ENCODE measurements at places on chromosomes 3 and 15.

- DNase-seq = no peak
These were observed 1.7 kb downstream of the CHDH start for GRCh38 chr3:53844262-53845102.

GRCh38 chr3:111517801-111518200, 24.2 kb upstream of the CD96 start:
- DNase-seq = no peak

- no peak for DNase-seq
These were observed 12.4 kb downstream of the AMIGO3 start for GRCh38 chr3:49707113-49707480.

DNA sequence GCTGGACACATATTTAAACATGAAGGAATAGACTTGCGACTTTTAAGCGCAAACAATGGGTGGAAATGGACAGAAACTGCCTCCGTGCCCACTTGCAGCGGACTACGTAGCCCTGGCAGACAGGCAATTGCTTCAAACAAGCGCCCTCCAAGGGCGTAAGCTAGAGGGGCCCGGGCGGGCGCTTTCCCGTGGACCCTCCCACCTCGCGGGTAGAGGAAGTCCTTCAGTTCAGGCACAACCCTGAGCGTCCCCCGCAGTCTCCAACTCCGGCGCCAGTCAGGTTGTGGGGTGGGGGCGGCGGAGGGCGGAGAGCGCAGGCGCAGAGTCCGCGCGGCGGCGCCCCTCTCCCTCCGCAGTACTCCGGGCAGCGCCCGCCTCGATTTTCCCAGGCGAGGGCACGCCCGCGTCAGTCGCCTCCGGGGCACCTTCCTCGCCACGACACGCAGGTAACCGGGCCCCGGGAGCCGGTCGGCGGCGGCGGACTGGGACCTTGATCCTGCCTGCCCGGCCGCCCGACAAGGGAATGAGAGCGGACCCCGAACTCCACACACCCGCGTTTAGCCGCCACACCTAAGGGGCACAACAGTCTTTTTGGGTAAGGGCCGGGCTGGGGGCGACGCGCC, at the start of gene SLC35G2:
Gene SLC35G2 (plus strand): TSS at position 358 of the 623 bp plus-strand sequence. CDS start 35,335 bp downstream, outside the sequence.
- peak; percentile 62 for DNase-seq

DNA sequence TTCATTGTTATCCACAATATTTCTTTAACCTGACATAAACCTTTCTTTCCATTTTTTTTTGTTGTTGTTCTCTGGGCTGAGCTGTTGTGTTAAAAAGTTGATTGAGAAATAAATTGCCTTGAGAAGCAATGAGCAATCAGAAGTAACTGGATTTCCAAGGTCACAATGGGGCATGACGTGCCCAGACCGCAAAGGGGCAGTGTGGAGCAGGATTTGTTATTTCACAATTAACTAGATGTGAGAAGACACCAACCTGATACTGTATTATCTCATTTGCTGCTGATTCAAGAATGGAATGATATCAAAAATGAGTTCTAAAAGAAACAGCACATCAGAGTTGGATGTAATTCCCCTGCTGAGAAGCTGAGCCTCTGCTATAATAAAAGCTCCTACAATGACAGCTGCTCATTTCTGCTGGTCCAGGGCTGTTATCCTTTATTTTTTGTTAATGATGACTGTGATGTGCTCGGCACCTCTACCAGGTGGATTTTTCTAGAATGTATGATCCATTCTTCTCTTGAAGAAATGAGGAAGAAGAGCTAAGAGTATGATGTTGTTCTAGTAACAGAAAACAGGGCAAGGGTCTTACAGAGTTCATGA, 28.1 kb downstream of the CPNE4 start:
- DNase-seq = peak; percentile 38

DNA sequence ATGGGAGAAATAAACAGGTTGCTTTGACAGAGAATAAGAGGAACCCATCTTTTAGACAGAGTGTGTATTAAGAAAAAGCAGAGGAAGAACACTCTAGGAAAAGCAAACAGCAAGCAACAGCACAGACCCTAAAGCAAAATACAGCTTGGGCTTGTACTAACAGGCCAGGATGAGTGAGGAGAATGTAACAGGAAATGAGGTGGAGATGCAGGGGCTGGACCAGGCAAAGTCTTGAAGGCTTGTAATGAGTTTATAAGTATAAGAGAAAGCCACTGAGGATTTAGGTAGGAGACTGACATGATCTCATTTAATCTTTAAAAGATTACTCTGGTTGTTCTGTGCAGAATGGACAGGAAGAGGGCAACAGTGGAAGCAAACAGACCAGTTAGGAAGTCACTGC, 4.9 kb downstream of the UBR1 start:
- DNase-seq = no peak

GRCh38 chr3:55824406-55824805, 337.3 kb upstream of the WNT5A start:
- DNase-seq = no peak

- DNase-seq = no peak
These were observed 15.0 kb downstream of the DCBLD2 start for GRCh38 chr3:98886525-98886924.

DNA sequence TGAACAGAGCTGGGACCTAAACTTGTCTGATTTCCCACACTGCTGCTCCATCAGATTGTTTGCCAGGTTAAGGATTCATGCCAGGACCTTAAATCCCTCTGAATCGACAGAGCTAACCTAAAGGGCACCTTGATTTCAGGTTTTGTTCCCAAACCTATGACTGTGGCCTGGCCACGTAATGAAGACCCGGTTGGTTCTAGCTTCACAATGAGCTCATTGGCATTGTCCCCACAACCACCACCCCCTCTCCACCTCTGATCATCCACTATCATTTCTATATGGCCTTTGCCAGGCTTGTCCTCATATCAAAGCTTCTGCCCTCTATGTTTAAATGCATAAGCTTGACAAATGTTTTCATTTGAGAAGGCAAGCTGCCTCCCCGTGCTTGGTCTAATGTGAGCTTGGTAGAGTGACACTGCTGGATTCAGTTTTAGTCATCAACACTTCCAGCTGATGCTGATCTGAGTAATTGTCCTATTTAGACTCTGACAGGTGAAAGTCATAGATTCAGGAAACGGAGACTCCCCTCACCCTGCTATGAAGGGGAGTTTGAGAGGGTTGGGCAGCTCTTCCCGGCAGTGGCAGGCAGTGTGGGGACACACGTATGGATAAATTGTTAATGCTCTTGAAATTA, 407.1 kb upstream of the CFAP20DC start:
- no peak for DNase-seq

DNA sequence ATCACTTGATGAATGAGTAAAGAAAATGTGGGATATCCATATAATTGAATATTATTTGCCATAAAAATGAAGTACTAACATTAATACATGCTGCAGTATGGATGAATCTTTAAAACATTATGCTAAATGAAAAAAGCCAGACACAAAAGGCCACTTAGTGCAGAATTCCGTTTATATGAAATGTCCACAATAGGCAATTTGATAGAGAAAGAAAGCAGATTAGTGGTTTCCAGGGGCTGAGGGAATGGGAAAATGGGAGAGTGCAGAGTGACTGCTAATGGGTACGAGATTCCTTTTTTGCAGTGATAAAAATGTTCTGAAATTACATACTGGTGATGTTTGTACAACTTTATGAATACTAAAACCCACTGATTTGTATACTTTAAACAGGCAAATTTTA, 126.7 kb downstream of the FRMD5 start:
- DNase-seq = no peak

GRCh38 chr15:78438619-78439285, 736 bp downstream of the IREB2 start:
- peak; percentile 47 for DNase-seq

GRCh38 chr15:99123713-99124451, 19.0 kb downstream of the SYNM start:
- peak; percentile 92 for DNase-seq

DNA sequence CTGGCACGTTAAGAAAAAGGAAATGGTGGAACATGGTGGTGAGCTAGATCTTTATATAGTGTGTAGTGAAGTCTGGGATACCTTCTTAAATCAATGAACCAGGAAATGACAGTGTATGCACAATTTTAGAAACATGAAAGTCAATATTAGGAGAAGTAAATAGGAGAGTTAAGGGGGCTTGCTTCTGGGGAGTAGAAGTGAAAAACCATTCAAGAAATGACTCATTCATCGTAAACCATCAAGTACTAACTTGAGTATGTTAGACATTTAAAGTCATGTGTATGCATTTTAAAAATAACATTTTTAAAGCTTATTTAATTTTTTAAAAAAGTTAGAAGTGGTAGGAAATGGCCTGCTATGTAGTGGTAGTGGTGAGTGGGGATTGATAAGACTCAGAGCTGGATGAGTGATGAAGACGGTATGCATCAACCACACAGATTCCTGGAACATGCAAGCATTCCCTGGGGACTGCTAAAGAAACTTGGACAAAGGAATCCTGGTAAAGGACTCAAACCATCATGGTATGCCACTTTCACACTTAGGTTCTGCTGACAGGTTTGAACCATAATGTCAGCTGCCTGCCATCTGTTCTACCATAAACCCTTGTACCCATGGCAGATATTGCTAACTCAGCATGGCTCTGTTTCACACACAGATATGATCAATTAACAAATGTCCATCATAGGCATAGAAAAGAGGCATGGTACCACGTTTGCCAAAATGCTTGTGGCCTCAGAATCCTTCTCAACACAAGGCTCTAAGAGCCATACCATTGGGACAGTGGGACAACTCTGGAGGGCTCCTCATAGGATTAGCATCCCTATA, 28.9 kb upstream of the MITF start:
- DNase-seq = peak; percentile 47

GRCh38 chr3:196122021-196122687, 40.3 kb upstream of the TFRC start:
- no peak for DNase-seq

DNA sequence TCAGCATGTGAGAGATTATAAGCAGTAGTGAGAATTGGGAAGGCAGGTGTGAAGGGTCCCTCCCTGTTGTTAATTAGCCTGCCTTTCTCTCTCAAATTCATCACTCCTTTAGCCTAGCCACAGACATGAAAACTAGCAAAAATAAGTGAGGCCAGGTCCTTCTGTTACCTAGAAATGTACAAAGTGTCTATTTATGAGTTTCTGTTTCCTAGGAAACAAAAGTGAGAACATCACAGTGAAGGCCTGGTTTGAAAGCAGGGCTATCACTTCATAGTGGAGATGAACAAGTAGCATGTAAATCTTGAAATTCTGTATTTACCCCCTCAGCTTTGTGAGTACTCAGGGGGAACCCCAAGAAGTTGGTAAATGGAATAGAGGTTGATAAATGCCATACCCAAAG, 78.2 kb upstream of the UMPS start:
- DNase-seq = no peak

GRCh38 chr3:120088622-120089021, 5.6 kb downstream of the GSK3B start:
- DNase-seq = no peak

- DNase-seq = no peak
These were observed 338.3 kb upstream of the ZNF385D start for GRCh38 chr3:22089284-22089683.

DNA sequence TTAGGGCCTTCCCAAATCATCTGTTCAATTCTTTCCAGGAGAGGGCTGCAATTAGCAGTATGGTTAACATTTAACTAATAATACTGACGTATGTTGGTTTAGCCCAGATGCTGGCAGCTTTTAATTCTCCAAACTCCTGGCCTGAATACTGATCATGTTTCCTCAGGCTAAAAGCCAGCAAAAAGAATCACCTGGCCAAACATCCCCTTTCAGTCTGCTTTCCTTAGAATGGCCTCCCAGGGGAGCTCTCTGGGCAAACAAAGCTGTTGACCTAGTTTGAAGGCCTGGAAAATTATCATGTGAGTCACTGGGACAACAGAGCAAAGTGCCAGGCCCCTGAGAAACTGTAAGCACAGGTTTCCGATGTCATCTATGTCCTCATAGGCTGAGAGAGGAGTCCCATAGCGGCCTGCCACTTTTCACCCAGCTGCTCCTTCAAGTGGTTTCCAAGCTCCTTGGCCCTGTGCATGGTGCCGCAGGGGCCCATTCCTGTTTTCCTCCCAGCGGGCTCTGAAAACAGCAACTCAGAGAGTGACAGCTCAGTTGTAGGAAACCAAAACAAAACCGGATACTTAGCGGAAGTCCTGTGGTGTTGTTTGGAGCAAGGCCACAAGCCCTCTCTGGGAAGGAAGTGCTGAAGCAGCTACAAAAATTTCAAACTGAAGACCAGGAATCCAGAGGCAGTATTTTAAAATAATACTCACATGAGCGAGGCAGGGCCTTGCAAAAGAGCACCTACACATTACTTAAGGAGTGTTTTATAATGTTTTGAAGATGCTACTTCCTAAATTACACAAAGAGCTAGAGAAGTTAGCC, 36.5 kb upstream of the RAB11A start:
- DNase-seq = peak; percentile 83

DNA sequence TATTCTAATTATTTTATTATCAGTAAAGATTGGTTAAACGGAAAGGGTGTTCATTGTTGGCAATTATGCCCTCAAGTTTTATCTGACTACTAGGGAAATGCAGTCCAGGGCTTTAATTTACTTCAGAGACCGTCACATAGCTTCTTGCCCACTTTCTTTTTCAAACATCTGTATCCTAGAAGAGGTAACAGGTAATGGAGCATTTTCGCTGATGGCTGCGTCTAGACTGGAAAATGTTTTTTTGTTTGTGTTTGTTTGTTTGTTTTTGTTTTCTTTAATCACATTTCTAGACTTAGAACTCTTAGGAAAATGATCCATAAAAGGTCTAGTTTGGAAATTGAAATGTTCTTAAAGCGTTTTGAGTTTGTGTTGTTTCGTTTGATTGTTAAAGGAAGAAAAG, 71.4 kb downstream of the ANXA2 start:
- DNase-seq = no peak

DNA sequence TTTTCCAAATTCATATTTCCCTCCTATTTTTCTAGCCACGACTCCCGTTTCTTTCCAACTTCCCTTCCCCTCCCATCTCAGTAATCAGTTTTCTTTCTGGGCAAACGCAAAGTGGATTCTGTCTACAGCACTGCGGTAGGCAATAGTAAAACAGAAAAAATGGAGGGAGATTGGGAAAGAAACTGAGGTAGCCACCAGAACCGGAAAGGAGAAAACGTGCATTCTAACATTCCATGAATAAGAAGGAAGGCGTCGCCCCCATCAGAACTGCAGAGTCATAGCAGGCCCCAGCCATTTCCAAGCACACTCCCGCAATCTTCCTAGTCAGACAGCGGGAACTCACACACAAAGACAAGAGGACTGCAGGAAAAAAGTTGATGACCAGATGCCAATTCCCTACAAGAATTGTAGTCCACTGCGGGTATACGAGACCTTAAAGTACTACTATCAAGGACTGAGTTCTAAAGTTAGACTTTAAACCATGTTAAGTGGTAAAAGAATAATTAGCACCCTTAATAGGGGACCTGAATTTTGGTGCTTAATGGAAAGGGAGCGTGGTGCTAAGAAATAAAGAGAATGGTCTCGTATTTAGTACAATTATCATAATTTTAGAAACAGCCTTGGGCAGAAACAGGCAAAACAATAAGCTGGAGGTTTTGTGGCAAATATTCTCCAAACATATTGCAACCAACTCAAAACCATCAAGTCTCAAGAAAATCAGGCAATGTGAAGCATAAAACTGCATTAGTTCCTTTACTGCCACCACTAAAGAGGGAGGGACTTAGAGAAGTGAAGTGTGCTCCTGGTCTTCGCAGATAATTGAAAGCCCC, 1.4 kb downstream of the PFN2 start:
- DNase-seq = peak; percentile 71

Data from AG08396 (cell line).